ENCODE measurements at places on chromosomes 5 and 9.

DNA sequence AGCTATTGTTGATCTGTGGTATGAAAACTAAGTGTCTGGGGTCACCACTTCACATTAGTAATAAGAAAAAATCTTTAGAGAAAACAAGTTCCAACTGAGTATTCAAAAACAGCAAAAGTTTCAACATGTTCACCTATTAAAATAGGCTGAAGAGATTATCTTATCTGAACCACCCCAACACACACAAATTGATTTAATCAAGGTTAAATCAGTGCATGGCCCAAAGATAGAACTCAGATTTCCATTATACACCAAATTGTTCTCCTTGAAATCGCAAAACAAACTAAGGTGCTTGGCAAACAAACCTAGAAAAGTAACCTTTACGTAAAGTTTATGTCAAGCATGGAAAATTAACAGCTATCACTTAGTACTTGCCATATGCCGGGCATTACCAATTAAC is 61.1 kb downstream of the TMEM161B start:
- no peak for DNase-seq

DNA sequence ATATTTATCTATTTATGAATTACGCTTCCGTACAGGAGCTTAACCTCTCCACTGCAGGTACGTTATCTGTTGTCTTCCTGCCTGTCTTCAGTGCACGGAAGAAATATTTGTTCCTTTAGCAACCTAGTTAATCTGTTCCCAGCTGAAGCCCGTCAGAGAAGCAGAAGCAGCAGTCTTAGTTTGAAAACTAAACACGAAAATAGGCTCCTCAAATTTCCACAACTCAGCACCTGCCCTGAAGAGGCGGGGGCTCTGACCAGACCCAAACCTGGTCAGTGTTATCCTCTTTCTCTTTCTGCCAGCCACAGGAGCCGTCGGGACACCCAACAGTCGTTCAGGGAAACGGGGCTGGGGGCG is 462 bp downstream of the NUDCD2 start:
- no peak for DNase-seq

DNA sequence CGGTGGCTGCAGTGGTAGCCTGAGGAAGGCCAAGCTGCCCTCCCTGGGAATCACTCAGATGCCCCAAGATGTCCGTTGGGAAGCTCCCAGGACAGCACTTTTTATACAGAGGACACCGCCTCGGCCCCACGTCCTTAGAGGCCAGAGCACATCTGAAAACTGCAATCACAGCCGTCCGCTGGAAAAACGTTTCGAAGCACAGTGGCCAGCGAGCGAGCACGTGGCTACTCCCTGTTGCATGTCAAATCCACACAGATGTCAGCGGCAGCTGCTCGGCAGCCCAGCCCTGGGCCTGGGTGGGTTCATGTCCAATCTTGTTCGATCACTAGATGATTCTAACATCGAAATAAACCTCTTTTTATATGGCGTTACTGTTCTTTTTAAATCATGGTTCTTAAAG is 8.9 kb downstream of the PPP1R26 start:
- DNase-seq = no peak

- no peak for DNase-seq
Observed at GRCh38 chr5:157350939-157351801, 85.2 kb downstream of the CYFIP2 start.

- DNase-seq = no peak
Observed at GRCh38 chr5:41797662-41798061, 72.6 kb downstream of the OXCT1 start.

DNA sequence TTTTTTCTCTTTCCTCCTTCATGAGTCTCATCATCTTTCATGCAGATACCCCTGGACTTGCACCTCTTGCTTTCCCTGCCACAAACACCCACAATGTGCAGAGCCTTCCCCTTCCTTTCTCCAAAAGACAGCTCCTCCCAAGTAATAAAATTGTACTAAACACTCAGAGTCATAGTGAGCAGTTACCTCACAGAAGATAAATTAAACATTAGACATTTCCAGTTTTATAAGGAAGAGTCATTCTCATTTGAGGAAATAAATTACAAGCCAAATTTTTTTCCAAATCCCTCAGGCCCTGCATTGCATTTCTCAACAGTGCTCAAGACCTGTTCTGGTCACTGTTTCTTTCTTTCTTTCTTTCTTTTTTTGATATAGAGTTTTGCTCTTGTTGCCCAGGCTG is 131.5 kb downstream of the ATPSCKMT start:
- no peak for DNase-seq

- no peak for DNase-seq
Observed at GRCh38 chr5:21688655-21689054, 1164.5 kb downstream of the CDH12 start.

DNA sequence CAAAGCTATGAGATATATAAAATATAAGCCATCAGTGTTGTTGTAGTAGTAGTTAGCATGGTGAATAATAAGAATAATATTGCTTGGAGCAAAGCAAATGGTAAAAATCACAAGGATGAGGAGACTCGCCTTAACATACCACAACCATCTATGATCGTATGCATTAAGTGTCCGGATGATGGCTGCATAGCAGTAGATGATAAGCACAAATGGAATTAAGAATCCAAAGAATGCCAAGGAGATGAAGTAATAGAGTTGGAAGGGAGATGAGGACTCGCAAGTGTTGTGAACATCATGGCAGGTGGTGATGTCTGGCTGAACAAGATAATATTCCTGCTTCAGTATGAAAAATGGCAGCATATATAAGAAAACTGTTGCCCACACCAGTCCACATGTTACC is 5.5 kb downstream of the F2RL2 start:
- DNase-seq = no peak

DNA sequence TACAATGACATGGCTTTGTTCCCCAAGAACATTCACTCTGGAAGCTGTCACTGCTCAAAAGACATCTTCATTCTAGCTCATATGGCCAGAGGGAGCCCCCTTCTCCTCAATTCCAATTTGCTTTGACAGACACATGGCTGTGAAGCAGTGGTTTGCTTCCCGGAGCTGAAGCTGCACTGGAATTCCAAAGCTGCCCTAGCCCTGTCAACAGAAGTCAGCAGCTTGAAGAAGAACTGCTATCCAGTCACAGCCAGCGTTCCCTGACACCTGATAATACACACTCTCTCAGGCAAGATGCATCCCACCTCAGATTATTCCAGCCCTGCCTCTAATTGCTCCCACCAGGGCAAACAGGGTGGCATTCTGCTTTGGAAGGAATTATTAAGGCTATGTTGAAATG is 93.7 kb downstream of the SEMA5A start:
- no peak for DNase-seq
